ENCODE measurements at places on chromosomes 3 and 15.

DNA sequence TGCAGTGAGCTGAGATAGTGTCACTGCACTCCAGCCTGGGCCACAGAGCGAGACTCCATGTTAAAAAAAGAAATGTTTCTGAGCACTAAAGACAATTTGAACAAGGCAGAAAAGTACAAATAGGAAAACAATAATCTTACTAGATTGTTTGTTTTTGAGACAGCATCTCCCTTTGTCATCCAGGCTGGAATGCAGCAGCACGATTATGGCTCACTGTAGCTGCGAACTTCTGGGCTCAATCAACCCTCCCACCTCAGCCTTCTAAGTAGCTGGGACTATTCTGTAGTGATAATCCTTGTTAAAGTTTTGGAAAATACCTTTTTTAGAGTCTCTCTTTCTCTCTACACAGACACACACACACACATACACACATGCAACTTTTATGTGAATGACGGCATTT lies 107.1 kb downstream of the LPP start:
- no peak for DNase-seq

- DNase-seq, result no peak
These were observed 231.9 kb upstream of the SEMA6D start for GRCh38 chr15:47485419-47485818.

DNA sequence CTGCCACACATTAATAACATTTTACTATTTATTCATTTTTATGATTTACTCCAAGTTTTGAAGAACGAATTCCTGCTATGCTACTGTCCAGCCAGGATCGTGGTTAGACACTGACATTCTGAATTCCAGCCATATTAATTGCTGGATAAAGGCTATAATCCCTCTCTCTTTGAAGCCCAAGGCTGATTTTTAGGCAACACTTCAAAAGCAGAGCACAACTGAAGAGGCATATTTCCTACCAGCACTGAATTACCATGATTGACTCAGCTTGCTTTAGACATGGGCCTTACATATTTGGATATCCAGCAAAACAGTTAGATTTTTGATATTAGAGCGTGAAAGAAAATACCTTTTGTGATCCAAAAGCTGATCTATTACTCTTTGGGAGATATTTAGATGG lies 205.0 kb downstream of the ZIC1 start:
- DNase-seq, result no peak

DNA sequence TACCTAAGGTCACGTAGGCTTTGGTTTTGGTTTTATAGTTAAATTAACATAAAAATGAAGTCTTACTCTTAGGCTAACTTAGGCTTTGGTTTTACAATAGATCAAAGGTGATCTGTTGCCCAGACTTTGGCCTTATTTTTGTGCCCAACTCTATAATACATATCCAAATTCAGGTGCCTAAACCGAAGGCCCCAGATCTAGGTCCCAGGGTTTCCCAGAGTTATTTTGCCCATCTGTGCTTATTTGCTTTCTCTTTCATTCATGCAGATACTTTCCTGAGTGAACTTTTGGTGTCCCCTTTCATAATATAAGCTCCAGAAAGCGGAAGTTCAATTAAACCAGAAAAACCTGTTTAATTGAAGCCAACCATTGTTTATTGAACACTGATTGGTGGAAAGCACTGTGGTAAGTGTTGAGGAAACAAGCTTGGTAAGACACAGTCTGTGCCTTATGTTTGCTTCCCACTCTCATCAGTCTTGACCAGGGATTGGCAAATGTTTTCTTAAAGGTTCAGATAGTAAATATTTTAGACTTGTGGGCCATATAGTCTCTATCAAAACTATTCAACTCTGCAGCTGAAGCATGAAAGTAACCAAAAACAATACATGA lies 209.7 kb downstream of the WDR72 start:
- no peak for DNase-seq

- DNase-seq, result no peak
These were observed 631.5 kb upstream of the NR2F2 start for GRCh38 chr15:95698951-95699350.

DNA sequence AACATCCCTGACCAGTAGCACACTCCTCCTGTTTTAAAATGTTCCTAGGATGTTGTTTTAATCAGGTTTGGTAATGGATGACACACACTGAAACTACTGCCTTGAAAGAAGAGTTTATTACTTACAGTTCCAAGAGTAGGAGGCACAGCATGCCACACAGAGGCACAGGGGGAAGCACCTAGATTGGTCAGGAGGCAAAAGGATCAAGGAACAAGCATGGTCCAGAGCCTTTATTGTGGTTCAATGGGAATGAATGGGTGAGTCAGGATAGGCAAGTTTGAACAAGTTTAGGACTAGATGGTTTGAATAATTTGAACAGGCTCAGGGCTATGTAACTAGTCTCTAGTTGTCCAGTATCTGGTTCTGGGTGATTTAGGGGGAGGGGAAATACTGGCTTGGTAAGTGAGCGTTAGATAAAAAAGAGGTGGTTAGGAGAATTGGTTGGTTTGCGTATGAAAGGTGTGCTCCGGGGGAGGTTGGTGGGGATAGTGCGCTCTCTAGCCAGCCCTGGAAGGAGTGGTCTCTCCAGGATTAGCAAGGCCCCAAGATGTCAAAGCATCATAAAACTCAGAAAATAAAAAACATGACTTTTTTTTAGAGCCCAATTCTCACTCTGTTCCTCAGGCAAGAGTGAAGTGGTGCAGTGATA lies 35.1 kb downstream of the TMOD3 start:
- peak; percentile 52 for DNase-seq

DNA sequence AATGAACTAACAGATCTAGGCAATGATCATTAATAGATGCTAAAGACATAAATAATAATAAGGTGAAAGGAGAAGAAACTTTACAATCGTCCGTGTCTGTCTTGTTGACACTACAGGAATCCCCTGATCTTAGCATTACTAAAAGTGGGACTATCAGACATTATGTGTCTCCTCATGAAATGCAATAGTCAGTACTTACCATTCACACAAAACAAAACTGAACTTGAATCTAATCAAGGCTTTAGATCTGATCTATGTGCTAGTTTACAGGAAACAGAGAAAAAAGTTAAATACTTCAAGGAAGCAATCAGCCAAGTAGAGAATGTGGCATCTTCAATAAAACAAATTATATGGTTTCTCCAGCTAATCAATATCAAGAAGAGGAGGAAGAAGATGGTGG lies 73.7 kb downstream of the PIK3CB start:
- DNase-seq, result no peak

GRCh38 chr15:51156957-51157356 lies 62.3 kb upstream of the TNFAIP8L3 start:
- DNase-seq, result no peak

DNA sequence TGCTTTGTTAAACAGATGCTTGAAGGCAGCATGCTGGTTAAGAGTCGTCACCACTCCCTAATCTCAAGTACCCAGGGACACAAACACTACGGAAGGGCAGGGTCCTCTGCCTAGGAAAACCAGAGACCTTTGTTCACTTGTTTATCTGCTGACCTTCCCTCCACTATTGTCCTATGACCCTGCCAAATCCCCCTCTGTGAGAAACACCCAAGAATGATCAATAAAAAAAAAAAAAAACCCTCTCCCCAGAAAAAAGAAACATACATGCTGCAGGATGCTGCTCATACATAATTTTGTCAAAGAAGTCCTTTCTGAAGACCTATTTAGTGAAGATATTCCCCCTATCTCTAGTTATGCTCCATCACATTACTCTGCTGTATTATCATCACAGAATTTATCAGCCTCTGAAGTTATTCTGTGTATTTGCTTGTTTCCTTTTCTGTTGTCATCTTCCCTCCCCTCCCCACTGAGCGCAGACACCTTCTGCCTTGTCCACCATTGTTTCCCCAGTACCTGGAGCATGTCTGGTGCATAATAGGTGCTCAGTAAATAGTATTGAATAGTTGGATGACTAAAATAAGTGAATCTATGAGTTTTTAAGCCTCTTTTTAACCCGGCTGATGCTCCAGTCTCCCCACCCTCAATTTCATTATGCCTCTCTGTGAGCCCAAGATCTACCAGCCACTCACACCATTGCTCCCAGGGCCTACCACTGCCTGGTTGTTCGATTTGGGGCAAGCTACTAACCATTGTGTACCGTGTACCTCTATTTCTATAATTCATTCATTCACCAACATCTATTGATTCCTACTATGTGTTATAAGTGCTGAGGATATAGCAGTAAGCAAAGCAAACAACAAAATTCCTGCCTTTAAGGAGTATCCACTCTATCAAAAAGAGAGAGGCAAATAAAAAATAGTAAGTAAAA lies 4.0 kb upstream of the TM4SF1 start:
- DNase-seq, result no peak

DNA sequence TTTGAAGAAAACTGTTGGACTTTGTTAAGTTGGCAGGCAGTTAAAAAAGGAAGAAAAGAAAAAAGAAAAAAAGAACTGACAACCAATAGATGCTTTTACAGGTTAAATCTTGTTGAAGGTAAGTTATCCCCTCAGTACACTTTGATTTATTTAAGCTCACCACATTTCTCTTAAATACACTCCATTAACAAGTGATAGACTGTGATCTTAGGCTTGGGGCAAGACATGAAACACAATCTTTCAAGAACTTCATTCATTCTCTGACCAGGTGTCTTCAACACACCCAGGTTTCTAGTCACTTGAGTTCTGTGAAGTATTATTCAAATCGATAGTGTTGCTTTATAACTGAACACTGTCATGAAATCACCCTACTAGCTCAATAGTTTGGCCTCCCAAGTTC lies 751.9 kb downstream of the ROBO1 start:
- DNase-seq, result no peak

- DNase-seq, result no peak
These were observed 50.4 kb downstream of the FLNB start for GRCh38 chr3:58058361-58059263.

DNA sequence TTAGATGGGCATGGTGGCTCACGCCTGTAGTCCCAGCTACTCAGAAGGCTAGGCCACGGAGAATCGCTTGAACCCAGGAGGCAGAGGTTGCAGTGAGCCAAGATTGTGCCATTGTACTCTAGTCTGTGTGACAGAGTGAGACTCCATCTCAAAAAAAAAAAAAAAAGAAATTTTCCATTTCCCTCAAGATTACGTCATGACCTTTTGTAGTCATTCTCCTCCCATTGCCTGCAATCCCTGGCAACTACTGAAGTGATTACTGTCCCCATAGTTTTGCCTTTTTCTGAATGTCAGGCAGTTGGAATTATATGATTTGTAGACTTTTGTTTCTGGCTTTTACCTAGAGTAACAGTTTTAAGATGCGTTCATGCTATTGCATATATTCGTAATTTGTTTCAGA lies 28.0 kb downstream of the WDR76 start:
- peak; percentile 40 for DNase-seq

DNA sequence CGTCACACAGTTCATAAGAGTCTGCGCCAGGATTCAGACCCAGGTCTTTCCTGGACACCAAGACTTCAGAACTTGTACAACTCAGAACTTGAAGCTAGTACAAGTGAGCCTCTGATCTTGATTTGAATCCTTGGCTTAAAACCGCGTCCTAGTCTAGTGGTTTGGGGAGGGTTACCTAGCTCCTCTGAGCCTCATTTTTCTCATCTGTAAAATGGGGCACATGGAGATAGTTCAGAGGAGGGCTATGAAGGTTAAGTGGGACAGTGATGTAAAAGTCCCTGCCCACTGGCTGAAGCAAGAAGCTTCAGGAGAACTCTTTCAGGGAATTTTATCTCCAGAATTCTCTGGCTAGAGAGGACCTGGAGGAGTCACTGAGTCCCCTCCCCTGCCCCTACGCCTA lies 48.7 kb upstream of the LCTL start:
- DNase-seq, result no peak

- DNase-seq, result peak; percentile 63
These were observed 12.3 kb downstream of the BTLA start for GRCh38 chr3:112486811-112487505.

- DNase-seq, result peak; percentile 32
These were observed 111.0 kb downstream of the ERC2 start for GRCh38 chr3:56357266-56357665.

DNA sequence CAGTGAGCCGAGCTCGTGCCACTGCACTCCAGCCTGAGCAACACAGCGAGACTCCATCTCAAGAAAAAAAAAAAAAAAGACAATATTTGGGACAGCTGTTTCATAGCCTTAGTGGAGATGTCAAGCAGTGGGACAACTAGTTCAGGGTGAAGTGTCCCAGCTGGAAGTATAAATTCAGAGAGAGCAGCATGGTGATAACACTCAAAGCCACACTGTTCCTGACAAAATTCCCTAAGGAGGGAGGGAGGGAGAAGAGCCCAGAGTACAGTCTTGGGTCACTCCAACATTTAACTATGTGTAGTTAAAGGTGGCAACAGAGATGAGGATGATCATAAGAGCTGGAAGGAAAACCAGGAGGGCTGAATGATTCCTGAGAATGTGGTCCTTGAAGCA lies 21.1 kb upstream of the IP6K2 start:
- no peak for DNase-seq

GRCh38 chr3:172100482-172100881 lies 61.1 kb downstream of the FNDC3B start:
- DNase-seq, result no peak

DNA sequence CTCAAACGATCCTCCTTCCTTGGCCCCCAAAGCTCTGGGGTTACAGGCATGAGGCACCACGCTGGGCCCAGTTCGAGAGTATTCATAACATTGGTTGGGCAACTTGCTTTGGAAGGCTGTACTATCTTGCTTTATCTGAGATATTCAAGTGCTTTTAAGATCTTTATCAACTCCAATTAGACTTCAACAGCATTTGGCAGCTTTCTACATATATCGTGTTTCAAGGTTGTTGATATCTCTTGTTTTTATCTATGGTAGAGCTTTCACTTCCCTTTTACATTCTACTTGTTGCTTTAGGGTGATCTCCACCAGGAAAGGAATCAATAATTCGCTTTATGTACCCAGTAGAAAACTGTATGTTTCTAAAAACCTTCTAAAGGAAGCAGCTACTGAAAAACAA lies 395.3 kb downstream of the IL5RA start:
- no peak for DNase-seq

DNA sequence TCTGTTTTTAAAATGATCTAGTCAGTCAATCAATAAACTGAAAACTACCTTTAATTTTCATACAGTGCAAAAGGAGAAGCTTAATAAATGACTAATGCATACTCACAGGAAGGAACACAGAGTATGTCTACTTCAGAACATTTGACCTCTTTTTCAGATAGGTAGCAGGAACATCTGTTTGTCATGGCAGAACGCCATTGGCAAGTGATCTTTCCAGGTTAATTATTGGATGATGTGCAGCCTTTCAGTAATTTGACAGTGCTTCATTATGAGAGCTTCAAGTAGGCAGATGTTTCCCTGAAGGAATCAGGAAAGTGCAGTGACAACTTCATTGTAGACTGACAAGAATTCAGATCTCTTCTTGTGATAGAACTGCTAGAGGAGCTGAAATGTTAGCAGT lies 325.0 kb downstream of the OTOL1 start:
- no peak for DNase-seq

- DNase-seq, result no peak
These were observed 8.2 kb upstream of the SENP7 start for GRCh38 chr3:101521211-101521701.

- DNase-seq, result no peak
These were observed 17.4 kb upstream of the RAF1 start for GRCh38 chr3:12681089-12681942.

- DNase-seq, result no peak
These were observed 667.1 kb upstream of the ADAMTS9 start for GRCh38 chr3:65354880-65355279.
